BE2C (cell line): ENCODE measurements at places on chromosomes 3 and 15.

DNA sequence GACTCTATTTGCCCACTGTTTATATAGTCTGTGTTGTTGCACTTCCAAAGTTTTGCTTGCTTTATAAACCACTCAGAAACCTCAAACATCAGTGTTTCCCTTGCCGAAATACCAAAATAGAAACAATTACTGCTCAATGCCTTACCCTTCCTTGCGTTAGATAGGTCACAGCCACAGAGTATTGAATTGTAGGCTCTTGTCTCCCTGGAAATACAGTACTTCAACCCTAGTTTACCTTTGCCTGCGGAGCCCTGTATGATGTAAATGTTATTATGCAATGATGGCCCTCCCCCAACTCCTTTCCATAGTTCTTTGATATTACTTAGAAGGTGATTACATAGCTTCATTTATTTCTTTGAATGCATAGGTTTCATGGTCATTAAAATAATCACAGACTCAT lies 44.2 kb downstream of the SOX2 start:
- no peak for DNase-seq

DNA sequence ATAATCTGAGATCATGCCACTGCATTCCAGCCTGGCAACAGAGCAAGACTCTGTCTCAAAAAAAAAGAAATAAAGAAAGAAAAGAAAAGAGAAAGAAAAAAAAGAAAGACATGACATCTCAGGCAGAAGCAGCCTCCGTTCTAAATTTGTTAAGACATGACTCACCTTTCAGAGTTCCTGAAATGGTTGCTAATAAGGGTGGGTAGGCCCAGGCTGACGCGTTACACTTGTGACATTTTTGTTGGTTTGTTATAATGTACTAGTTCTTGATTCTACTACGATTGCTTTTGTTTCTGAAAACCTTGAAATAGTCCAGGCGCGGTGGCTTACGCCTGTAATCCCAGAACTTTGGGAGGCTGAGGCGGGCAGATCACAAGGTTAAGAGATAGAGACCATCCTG lies 21.0 kb downstream of the SLC25A20 start:
- DNase-seq, result no peak

DNA sequence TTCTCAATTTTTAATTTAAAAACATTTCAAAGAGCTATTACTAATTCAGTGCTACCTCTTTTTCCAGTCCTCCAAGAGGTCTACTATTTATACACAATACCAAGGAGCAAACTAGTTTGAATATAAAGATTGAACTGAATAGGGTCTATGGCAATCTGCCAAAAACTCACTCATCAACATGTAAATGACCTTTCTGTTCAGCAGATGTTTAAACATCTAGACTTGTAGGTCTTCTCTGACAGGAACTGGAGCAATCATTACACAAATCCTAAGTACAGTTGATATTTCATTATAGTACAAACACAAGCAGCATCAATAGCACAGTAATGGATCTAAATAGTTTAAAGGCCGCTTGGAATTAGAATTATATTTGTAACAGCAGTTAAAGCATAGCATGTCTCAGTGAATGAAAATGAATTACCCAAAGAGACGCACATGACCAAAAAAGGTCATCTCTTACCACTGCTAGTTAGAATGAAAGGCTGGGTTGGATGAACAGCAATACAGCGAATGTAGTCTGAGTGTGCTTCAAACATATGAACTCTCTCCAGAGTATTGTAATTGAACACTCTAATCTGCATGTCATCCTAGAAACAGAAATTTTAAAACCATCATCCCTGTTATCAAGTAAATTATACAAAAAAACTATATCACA lies 10.7 kb downstream of the COPB2 start:
- no peak for DNase-seq

GRCh38 chr3:70728311-70728710 lies 415.9 kb upstream of the MDFIC2 start:
- no peak for DNase-seq

- DNase-seq, result no peak
These were observed 71.9 kb upstream of the FEZF2 start for GRCh38 chr3:62445275-62445674.

GRCh38 chr15:33163816-33164215 lies 30.7 kb downstream of the FMN1 start:
- DNase-seq, result no peak
